Muscle of leg (tissue), 16 donors: ENCODE measurements at places on chromosomes 6 and 20. TPM values are rescaled to one million over a fixed set of nuclear protein-coding genes. Genes with fewer than 3 reads are reported as not detected.

DNA sequence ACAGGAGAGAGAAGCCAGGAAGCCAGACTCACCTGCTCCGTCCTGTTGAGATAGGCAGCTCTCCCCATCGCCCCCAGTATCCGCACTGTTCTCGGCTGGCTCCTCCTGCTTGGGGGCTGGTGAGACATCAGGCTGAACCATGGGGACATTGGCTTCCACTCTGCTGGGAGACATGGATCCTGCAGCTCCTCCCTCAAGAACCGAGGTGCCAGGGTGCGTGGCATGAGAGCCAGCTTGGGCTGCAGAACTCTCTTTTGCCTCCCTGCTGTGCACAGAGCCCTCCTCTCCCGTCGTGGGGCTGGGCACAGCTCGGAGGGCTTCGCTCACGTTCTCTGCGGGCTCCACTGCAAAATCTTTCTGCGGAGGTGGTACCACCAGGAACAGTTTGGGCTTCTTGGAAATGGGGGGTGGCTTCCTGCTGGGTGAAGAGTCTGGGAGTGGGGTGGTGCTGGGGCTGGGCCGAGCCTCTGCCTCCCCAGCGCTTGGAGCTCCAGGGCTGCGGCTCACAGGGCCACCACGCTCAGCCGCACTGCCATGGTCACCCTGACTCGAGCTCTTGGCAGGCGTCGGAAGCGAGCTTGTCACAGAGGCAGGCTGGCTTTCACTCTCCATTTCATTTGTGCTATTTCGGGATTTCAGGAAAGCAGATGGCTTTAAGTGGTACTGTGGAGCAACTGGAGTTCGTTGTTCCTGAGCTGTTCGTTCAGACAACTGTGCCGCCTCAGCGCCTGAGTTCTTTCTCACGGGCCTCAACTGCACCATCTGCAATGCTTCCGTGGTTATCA, 26.5 kb downstream of the HEBP2 start:
- H3K27me3 ChIP-seq, result no peaks in the 10 kb centered on the region
- H3K36me3 ChIP-seq, result peaks cover 40% of the 10 kb centered on the region
- H3K4me3 ChIP-seq, result no peak overlapping the region
- peak; percentile 35 for DNase-seq
- H3K4me1 ChIP-seq, result peaks cover 18% of the 10 kb centered on the region

The DIDO1 gene
- total RNA-seq, result 37.6 TPM

GRCh38 chr6:63923139-63923739, 287.6 kb downstream of the PHF3 start:
- H3K4me3 ChIP-seq, result no peak overlapping the region
- H3K27me3 ChIP-seq, result no peaks in the 10 kb centered on the region
- no peak overlapping the region for H3K27ac ChIP-seq
- no peaks in the 10 kb centered on the region for H3K4me1 ChIP-seq

DNA sequence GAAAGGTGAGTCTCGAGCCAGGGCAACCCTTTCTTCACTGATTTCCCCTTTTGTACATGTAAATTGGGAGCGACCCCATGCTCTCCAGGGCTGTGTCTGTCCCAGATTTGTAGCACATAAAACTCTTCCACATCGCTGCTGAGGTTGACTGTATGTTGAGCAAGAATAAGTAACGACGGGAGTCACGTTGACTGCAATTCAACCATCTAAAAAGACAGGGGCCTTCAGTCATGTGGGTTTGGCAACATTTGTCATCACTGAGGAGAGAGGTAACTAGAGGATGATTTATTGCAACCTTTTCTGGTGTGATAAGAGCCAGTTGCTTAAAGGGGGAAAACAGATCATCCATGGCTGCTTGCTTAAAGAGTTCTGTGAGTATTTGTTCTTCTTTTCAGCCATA, 159.4 kb upstream of the SULF2 start:
- H3K4me1 ChIP-seq, result no peaks in the 10 kb centered on the region
- H3K27ac ChIP-seq, result no peak overlapping the region
- H3K27me3 ChIP-seq, result peaks cover 20% of the 10 kb centered on the region
- no peak overlapping the region for H3K4me3 ChIP-seq
- no peak for DNase-seq

GRCh38 chr6:78436335-78436734, 431.0 kb upstream of the IRAK1BP1 start:
- H3K27me3 ChIP-seq, result no peaks in the 10 kb centered on the region
- no peaks in the 10 kb centered on the region for H3K36me3 ChIP-seq
- no peak overlapping the region for H3K4me3 ChIP-seq
- no peak for DNase-seq
- no peak overlapping the region for H3K27ac ChIP-seq

The CYB5R4 gene
- total RNA-seq, result 9.5 TPM

GRCh38 chr20:60214901-60215815, 256.9 kb downstream of the CDH26 start:
- DNase-seq, result peak; percentile 30
- H3K4me3 ChIP-seq, result no peak overlapping the region
- H3K36me3 ChIP-seq, result no peaks in the 10 kb centered on the region
- H3K27ac ChIP-seq, result no peak overlapping the region
- H3K27me3 ChIP-seq, result no peaks in the 10 kb centered on the region
- H3K4me1 ChIP-seq, result peaks cover 16% of the 10 kb centered on the region

GRCh38 chr6:52124126-52125121, 37.0 kb upstream of the PKHD1 start:
- H3K4me1 ChIP-seq, result no peaks in the 10 kb centered on the region
- no peaks in the 10 kb centered on the region for H3K27me3 ChIP-seq
- H3K36me3 ChIP-seq, result no peaks in the 10 kb centered on the region
- no peak overlapping the region for H3K27ac ChIP-seq

DNA sequence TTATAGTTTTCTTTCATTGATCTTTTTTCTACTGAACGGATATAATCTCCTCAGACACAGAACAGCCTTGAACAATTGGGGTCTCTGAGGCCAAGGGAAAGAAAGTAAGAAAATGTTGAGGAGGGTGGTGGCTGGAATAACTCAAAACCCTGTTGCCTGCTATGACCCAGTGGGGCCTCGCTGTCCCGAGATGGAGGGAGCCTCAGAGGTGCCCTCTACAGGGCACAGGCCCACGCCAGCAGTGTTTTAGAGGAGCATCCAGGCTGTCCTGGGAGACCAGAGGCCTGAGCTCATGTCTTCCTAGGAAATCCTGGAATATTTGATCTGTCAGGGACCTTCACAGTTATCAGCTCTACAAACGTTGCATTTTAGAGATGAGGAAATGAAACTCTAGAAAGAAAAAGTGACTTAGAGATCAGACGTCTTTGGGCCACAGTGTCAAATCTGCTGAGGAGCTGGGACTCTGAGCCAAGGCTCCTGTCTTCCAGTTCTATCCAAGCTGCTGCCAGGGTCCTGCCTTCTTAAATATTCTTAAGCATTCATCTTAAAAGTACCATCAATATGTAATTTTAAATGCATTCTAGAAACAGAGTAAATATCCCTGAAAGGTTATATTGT, 26.3 kb downstream of the ALDH5A1 start:
- H3K4me1 ChIP-seq, result no peaks in the 10 kb centered on the region
- no peaks in the 10 kb centered on the region for H3K27me3 ChIP-seq
- H3K4me3 ChIP-seq, result no peak overlapping the region
- H3K36me3 ChIP-seq, result peaks cover 10% of the 10 kb centered on the region
- no peak overlapping the region for H3K27ac ChIP-seq

DNA sequence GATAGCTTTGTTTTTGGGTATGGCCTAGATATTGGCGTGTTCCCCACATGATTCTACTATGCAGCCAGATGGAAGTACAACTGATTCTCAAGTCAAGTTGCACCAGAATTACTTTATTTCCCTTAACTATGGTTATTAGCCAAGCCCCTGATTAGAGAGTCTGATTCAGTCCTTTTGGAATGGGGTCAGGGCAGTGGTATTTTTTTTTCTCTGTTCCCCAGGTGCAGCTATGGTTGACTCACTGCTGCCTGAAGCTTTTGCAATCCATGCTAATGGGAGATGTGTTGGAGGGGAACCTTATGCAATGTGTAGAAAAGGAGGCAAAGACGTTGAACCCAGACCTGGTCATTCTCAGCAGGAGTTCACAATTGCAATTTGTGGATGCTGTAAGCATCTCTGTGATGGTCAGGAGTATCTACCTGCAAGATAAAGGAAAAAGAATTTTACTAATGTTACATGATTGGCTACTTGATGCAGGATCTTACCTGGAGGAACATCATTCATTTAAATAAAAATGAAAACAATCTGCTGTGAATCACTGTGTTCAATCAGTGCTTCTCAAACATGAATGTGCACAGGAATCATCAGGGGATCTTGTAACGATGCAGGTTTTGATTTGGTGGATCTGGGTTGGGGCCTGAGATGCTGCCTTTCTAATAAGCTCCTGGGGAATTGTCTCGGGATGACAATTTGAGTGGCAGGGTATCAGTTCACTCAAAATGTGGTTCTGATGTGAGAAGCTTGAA, 49.4 kb downstream of the PFDN4 start:
- no peaks in the 10 kb centered on the region for H3K27me3 ChIP-seq
- H3K4me3 ChIP-seq, result no peak overlapping the region

The F13A1 gene
- total RNA-seq, result 48.6 TPM

The RNF144B gene
- 7.1 TPM for total RNA-seq

The ADAT2 gene
- 6.6 TPM for total RNA-seq

The RNF217 gene
- total RNA-seq, result 43.3 TPM

DNA sequence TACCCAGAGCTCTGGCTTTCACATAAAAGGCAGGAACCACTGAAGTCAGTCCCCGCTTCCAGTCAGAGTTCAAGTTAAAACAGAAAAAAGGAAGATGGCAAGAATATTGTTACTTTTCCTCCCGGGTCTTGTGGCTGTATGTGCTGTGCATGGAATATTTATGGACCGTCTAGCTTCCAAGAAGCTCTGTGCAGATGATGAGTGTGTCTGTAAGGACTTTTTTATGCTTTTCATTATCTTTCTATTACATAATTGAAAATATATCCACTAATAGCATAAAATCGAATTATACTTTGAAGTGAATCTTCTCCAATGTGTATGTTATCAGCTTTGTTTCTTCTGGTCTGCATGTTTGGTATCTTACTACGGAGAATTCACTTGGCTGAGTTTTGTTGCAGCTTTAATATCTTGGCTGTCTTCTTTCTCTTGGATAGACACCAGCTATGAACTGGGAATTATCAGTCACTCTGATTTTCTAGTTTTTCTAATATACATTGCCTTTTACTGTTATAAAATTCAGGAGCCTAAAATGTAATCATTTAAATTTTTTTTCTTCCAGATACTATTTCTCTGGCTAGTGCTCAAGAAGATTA, at the start of gene OTOR:
Gene OTOR, plus strand, starts transcription at position 51 of the 593 bp plus-strand sequence. Its CDS starts 44 bp downstream, at position 95.
- H3K27ac ChIP-seq, result peak within 1 kb of the TSS; percentile 20
- peaks cover 2% of the 10 kb centered on the region for H3K27me3 ChIP-seq
- H3K36me3 ChIP-seq, result no peaks in the 10 kb centered on the region
- H3K4me3 ChIP-seq, result no peak within 1 kb of the TSS

DNA sequence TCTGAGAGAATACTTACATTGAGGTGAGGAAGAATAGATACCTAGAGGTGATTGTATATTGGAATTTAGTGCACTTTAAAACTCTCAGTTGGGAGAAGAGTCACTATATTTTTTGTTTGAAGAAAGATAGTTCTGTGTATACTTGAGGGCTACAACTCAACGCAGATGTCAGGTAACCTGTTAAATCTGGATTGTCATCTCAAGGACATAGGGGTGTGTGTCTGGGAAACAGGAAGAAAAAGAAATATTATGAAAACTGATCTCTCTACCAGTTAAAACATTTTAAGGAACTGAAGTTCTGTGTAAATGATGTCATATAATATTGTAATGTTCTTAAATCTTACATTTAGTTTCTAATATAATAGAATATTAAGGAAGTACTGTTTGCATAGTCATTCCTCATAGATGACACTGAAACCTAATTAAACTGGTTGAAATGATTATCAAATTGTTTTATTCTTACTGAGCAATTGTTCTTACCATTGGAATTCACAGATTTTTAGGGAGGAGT, 86.2 kb downstream of the SMAP1 start:
- no peaks in the 10 kb centered on the region for H3K27me3 ChIP-seq
- no peaks in the 10 kb centered on the region for H3K36me3 ChIP-seq
- no peak overlapping the region for H3K27ac ChIP-seq
- no peaks in the 10 kb centered on the region for H3K4me1 ChIP-seq
- H3K4me3 ChIP-seq, result no peak overlapping the region
- no peak for DNase-seq

DNA sequence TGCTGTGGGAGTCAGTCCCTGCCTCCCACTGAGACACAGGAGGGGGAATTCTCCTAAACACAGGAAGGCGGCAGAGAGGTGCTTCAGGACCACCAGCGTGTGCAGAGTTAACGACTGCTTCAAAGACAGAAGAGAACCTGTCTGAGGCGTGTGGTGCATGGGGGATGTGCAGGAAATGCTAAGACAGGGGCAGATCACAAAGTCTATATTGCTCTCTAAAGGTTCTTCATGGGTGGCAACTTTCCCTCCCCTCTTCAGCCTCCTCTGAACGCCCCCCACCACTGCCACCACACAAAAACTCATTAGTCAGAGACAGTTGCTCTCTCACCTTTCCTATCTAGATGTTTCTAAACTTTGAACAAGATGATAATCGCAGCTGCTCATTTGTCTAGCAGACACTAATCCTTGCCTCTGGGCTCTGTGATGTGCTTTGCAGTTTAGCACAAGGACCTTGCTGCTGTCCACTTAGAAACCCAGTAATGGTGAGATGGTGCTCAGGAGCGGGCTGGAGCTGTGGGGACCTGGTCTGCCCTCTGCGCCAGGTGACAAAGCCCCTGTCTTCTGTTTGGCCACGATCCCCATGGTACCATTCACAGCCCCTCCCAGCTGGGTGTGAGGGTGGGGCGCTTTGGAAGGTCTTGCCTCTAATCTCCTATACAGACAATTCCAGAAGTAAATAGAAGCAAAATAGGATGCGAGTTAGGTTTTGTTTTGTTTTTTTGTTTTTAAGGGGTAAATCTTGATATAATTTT, 219.6 kb downstream of the NRN1 start:
- no peak overlapping the region for H3K27ac ChIP-seq
- H3K27me3 ChIP-seq, result no peaks in the 10 kb centered on the region
- H3K4me1 ChIP-seq, result peaks cover 21% of the 10 kb centered on the region
- no peaks in the 10 kb centered on the region for H3K36me3 ChIP-seq
- no peak overlapping the region for H3K4me3 ChIP-seq

The CDSN gene
- not detected for total RNA-seq

- DNase-seq, result no peak
- H3K27me3 ChIP-seq, result no peaks in the 10 kb centered on the region
- peaks cover 2% of the 10 kb centered on the region for H3K4me1 ChIP-seq
- no peak overlapping the region for H3K27ac ChIP-seq
- no peaks in the 10 kb centered on the region for H3K36me3 ChIP-seq
These were observed 448.7 kb upstream of the JARID2 start for GRCh38 chr6:14796974-14797762.

GRCh38 chr6:11806561-11807317, 28.1 kb upstream of the ADTRP start:
- no peak for DNase-seq
- H3K36me3 ChIP-seq, result no peaks in the 10 kb centered on the region
- H3K4me3 ChIP-seq, result no peak overlapping the region
- no peak overlapping the region for H3K27ac ChIP-seq
- H3K4me1 ChIP-seq, result peaks cover 10% of the 10 kb centered on the region

The GTSF1L gene
- total RNA-seq, result not detected

The ADGRF1 gene
- total RNA-seq, result not detected

- no peak overlapping the region for H3K27ac ChIP-seq
- H3K36me3 ChIP-seq, result peaks cover 35% of the 10 kb centered on the region
- no peaks in the 10 kb centered on the region for H3K4me1 ChIP-seq
These were observed 23.5 kb downstream of the MCM8 start for GRCh38 chr20:5973971-5974370.

- H3K4me1 ChIP-seq, result peaks cover 31% of the 10 kb centered on the region
- peak overlapping the region; percentile 55 for H3K27ac ChIP-seq
- peak; percentile 75 for DNase-seq
These were observed 54.1 kb downstream of the FGD2 start for GRCh38 chr6:37059344-37060194.

The PDYN gene
- total RNA-seq, result not detected

- peaks cover 6% of the 10 kb centered on the region for H3K36me3 ChIP-seq
- DNase-seq, result no peak
- peaks cover 77% of the 10 kb centered on the region for H3K4me1 ChIP-seq
- no peaks in the 10 kb centered on the region for H3K27me3 ChIP-seq
These were observed 95.0 kb downstream of the TCP11 start for GRCh38 chr6:35046103-35046502.

The C6orf118 gene
- 0.89 TPM for total RNA-seq

The OXT gene
- total RNA-seq, result 0.66 TPM
